ENCODE measurements at places on chromosomes 13 and 19.

DNA sequence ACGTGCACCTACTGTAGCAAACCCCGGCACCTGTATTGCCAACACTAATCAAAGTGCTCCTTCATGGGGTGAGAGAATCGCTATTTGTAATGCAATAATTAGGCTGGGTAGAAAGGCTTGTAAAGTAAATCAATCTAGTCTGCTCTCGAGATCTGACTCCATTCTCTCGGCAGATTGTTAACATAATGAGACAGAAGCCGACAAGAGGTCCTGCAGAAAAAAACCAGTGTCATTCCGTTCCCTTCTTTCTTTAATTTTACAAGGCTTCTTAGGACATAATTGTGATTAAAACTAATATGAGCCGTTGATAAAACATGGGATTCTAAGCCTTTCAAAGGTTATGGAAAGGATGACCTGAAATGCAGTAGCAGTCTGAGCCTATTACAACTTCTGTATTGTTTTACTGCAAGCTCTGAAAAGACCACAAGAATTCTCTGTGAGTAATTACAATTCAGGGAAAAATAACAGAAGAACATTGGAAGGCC, 530.0 kb downstream of the PCDH9 start:
- DNase-seq: no peak

- DNase-seq: no peak
Measured at GRCh38 chr19:35176181-35176570, 21.6 kb downstream of the FXYD5 start.

DNA sequence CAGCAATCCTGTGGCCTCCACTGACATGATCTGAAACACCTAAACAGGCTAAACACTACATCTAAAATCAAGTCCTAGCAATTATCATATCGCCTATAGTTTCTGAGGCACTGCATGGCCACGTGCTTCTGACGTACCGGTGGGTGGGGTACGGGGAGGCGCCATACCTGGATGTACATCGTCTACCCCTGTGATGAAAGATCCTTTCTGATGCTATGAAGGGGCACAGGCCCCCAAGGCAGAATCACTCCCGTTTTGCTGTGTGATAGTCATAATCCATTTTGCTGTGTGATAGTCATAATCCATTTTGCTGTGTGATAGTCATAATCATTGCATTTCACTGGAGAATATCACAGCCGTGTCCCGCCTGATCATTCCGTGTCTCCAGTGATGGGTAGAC, 118.7 kb upstream of the SOX1 start:
- no peak for DNase-seq

DNA sequence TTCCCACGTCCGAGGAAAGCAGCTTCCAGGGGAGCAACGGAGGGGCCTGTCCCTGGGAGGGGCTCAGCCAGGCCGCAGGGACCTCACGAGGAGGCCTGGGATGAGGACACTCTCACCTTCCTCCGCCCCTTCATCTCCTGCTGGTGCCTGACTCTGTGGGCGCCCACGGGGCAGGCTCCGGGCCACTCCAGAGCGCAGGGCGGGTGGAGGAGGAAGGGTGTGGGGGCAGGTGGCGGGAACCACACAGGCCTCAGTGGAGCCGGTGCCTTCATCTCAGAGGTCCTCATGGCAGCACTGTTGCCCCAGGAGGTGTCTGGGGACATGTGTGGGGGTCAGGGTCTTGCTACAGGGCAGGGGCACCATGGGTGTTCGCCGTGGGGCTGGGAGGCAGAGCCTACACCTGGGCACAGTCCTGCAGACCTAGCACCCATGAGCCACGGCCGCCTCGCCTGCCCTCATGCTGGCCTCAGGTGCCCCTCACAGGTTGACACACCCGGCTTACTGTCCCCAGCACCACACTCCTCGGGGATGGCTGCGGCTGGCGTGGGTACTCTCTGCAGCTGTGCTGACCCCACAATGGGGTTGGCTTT, 10.1 kb upstream of the TMEM255B start:
- no peak for DNase-seq

DNA sequence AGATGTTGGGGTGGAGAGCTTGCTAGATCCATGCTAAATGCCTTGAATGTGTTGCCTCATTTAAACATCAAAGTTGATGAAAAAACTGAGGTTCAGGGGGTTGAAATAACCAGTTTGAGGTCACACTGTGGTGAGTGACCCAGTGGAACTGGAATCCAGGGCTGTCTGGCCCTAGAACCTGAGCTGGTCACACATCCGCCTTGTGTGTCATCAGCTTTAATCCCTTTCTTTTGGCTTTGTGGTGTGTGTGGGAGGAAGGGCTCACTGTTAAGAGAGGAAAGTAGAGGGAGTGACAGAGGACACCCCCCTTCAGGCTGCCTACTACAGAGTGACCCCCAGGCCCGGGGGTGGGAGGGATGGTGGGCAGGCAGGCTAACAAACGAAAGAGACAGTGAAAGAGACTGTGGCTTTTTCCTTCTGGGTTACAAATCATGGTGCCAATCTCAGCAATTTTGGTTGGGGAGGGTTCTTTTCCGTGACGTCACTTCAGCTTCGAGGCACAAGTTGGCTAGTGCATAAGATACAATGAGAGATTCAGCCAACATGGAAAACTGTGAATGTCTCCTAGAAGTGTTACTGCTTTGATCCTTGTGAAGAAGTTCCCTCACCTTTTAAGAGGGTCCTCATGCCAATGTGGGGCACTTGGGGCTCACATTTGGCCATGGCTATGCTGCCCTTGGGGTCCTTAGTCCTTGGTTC, 164.9 kb downstream of the DLEU7 start:
- DNase-seq: no peak

DNA sequence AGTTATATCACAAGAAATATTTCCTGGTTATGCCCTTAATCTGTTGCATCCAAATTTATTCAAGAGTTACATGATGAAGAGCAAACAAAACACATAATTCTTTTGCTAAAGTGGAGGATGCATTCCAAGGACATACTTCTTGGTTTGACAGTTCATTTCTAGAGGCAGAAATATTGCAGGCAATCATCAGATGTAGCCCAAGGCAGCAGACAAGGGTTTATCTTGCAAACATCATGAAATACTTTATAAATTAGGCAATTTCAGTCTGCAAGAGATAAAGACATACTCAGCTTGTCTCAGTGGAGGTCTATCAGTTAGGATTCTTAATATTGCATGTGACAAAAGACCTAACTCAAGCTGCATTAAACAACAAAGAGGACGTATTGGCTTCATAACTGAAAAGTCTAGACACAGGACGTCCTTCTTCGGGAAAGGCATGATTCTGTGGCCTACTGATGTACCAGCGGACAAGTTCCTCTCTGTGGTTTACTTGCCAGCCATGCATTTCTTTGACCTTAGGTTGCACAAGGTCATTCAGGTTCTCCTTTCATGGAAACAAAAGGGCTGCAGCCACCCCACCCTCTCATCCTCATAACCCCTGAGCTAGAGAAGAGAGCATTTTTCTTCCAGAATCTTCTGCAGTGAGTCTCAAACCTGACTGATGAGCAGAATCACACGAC, 204.1 kb downstream of the KATNAL1 start:
- no peak for DNase-seq

DNA sequence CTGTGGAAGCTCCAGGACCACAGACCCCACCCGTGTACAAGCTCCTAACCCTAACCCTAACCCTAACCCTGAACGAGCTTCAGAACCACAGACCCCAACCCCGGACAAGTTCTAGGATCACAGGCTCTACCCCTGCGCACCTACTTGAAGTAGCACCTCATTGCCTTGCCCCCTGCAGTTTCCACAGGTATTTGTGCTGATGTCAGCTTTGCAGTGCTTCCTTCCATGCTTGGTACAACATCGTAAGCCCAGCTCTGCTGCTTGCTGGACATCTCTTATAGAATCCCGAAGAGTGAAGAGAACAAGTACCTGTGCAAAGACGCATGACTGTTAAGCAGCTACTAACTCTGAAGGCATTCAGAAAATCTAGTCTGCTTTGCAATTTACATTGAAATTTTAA, 20.7 kb upstream of the CDC16 start:
- no peak for DNase-seq

DNA sequence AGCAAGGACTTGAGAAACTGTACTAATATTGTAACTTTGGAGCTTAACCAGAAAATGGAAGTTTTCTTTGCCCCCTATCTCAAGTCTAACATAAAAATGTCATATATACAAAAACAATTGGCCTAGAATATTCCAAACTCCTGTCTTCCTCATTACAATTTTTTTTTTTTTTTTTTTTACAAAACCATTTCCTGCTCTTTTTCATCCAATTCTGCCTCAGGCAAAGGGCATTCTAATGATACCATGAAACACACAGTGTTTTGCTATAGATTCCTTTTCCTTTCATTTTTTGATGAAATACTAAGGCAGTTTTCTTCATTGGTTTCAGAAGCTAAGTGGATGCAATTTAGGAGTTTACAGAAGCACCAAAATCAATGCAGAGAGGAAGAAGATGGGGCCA, 119.7 kb downstream of the LHFPL6 start:
- DNase-seq: no peak
